CD14-positive monocyte (primary cell): ENCODE measurements at places on chromosomes 7 and 10.
A peak's percentile ranks its signal among the peaks of the same experiment; 100 is the strongest.

DNA sequence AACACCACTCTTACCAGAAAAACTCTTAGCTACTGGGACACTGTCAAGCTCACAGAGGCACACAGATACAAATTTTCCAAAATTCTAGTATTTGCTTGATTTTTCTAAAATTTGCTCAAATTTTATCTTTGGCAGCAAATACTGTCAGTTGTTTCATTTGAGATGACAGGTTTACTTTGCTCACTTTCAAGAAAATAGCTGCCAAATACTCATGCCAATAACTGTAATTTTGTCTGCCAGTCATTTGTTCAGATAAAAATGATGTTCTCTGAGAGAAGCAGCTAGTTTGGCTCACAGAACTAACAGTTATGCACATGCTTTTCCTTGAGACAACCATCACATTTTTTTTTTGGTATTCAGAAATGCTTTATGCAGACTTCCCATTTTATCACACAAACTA is 82.8 kb downstream of the LRRC18 start:
- DNase-seq, result no peak

GRCh38 chr7:52569151-52569550 is 466.3 kb upstream of the POM121L12 start:
- no peak for DNase-seq

- DNase-seq, result no peak
Measured at GRCh38 chr10:91062091-91062490, 141.2 kb upstream of the ANKRD1 start.

GRCh38 chr10:114206902-114207301 is 27.7 kb downstream of the TDRD1 start:
- no peak for DNase-seq

GRCh38 chr10:49508249-49508648 is 30.7 kb downstream of the ERCC6 start:
- no peak for DNase-seq

DNA sequence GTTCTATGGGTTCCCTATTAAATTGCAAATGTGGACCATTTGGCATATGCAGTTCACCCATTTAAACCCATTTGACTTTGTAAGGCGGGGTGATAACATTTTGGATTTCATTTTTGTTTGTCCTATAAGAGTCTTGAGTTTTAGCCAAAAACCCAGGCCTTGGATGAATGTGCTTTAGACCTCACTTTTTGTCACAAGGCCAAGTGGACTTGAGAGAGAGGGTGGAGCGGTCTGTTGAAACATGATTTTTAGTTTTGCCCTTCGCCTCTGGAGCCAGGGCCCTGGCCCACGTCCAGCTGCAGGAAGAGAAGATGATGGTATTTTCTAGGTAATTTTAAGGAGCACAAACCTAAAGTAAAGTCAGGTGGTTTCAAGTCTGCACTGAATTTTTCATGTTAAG is 260.1 kb downstream of the SLC25A13 start:
- no peak for DNase-seq

DNA sequence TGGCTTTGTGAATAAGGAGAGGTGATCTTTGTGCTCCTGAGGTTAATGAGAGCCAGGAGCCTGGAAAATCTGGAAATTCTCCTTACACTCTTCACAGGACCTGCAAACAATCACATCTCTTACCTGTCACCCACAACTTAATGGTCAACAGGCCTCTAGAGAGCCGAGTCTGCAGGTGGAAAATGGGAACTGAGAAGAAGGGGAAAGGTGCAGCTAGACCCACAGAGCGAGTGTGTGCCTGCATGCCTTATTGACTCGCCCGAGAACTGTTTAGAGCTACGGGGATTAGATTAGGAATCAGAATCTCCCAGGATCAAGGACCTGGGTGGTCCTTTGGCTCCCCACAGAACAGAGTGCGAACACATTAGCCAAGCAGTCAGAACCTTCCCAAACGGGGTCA is 329.6 kb downstream of the PTEN start:
- DNase-seq, result no peak

DNA sequence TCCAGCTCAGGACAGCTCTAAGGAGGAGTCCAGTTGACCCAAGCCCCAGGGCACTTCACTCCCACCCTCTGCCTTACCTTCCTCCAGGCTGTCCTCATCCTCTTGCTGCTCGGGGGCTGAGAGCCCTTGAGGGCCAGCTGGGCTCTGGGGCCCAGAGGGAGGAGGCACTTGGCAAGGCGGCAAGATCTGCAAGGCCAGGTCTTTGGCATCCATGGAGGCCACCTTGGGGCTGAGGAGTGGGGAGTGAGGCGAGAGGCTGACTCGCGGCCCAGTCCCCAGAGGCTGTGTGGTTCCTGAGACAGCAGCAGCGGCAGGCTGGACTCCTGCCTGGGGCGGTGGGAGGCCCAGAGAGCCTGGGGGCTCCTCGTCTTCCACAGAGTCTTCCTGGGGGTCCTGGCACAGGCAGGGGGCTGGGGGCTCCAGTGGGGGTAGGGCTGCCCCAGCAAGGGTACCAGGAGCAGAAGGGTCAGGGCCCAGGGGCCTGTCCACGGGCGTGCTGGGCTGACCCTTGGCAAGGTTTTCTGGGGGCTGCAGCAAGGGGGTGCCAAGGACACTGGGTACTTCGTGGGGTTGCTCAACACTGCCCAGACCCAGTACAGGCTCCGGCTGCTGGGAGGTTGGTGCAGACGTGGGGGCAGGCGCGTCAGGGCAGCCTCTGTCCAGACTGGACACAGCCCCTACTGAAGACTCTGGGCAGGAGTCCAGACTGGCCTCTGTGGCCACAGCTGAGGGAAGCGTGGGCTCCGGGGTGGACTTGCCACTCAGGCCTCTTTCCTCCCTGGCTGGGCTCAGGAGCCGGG is 6.5 kb downstream of the NACAD start:
- DNase-seq, result no peak

DNA sequence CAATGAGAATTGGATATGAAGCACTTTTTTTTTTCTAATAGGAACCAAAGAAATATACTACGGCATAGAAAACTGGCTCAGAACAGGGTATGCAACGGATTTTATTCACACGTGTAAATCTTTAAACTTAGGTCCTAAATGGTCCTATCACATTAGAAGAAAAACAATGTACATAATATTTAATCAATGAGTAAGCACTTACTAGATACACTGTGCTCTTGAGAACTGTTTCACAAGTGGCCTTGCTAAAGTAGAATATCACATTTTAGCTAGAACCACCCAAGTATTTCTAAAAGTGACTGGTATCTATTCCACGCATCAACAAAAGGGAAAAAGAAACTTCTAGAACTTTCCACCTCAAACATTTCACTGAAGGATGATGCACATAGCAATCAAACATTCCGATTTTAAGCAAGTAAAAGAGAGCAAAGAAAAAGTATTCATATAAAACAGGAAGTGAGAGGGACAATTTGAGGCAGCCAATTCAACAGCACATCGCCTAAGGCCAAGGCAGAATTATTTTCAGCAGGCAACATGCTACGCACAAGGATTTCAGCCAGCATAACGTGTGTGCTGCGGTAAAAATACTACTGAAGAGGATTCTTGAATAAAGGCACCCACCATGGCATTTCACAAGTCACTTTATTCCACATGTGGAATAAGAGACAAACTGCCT is 55.8 kb downstream of the PARD3 start:
- no peak for DNase-seq

DNA sequence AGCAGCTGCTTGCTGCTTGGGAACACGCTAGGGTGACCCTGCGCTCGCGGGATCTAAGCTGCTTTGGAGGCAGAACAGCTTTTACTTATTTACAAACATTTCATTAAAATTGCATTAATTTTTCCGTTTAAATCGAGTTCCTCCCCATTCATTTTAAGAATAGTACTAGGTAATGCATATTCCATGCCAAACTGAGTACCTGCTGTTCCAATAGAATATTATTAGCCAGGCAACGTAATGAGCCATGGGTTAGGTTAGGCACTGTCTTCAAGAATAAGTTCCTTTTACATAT is 860 bp downstream of the EXOC6 start:
- DNase-seq, result no peak

DNA sequence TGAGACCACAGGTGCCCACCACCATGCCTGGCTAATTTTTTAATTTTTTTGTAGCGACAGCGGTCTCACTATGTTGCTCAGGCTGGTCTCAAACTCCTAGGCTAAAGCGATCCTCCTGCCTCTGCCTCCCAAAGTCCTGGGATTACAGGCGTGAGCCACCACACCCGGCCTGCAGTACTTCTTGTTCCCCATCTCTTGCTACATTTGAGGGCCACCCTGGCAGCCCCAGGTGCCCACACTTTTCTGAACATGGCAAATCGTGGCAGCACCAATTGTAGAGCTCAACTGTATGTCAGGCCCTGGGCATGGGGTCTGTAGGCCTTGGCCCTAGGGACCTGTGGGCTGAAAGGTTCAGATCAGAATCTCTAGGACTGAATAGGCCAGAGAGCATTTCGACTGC is 25.1 kb upstream of the LIMK1 start:
- DNase-seq, result no peak

DNA sequence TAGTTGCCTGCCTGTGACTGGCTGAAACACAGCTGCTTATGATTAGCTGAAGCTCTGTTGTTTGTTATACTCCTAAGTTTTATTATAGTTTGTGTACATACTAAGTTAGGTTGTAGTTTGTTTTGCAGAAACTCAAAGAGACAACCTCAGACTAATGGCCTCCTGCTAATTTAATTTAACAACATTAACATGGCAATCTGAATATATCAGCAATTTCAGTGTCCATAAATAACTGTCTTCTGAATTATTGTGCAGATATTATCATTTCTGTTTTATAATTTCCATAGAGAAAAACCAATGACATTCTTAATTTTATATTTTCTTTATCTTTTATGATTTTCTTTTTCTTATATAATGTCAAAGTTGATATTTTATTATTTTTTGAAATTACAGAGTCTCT is 298.1 kb upstream of the PLXDC2 start:
- no peak for DNase-seq

- no peak for DNase-seq
Measured at GRCh38 chr7:90817151-90817550, 221.0 kb downstream of the CDK14 start.

DNA sequence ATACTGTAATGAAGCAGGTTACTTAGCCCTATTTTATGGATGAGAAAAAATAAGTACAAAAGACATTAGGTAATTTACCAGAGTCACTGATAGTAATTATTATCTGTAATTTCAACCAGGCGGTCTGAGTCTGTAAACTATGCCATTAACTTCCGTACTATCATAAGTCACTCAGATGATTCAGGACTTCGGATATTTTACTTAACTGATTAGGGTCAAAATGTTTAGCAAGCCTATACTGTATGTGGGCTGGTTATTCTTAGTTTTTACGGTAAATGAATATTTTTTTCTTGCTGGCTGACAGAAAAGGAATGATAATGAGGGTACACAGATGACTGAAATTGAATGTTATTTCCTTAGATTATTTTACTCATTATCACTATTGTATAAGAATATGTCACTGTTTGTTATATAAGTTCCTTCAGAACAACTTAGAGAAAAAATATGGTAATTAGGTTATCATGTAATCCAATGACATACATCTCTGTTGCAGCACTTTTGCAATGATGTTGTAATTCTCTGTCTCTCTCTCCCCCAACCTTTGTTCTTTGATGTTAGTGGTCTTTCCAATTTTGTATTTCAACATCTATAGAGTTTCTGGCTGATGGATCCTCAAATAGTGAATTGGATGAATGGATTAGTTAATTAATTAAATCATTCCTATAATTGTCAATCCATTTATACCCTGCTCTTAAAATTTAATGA is 165.6 kb downstream of the ZEB1 start:
- no peak for DNase-seq

DNA sequence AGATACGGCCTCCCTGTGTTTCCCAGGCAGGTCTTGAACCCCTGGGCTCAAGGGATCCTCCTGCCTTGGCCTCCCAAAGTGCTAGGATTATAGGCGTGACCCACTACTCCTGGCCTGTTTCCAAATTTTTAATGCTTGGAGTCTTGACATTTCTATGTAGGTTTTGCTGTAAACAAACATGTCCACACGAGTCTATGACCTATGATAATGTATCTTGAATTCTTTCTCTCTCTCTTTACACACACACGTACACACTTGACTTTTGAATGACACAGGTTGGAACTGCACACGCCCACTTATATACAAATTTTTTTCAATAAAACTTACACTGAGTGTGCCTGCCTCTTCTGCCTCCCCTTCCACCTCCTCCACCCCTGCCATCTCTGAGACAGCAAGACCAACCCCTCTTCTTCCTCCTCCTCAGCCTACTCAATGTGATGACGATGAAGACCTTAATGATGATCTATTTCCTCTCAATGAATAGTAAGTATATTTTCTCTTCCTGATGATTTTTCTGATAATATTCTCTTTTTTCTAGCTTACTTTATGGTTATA is 44.1 kb upstream of the LAMB1 start:
- no peak for DNase-seq

- DNase-seq, result no peak
Measured at GRCh38 chr10:3478153-3478552, 305.6 kb upstream of the PITRM1 start.

DNA sequence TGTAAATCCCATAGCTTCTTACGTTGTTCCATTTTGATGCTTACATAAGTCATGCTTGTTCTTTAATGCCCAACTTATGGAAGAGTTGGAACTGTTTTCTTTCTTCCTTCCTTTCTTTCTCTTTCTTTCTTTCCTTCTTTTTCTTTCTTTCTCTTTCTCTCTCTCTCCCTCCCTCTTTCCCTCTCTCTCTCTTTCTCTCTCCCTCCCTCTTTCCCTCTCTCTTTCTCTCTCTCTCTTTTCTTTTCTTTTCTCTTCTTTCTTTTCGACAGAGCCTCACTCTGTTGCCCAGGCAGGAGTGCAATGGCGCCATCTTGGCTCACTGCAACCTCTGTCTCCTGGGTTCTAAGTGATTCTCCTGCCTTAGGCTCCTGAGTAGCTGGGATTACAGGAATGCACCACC is 18.9 kb downstream of the FAM131B start:
- no peak for DNase-seq

GRCh38 chr10:71212318-71213126 is at the start of gene UNC5B:
UNC5B (plus strand) TSS chr10:71212570; CDS start chr10:71212986, 416 bp downstream.
- DNase-seq, result peak; percentile 59

DNA sequence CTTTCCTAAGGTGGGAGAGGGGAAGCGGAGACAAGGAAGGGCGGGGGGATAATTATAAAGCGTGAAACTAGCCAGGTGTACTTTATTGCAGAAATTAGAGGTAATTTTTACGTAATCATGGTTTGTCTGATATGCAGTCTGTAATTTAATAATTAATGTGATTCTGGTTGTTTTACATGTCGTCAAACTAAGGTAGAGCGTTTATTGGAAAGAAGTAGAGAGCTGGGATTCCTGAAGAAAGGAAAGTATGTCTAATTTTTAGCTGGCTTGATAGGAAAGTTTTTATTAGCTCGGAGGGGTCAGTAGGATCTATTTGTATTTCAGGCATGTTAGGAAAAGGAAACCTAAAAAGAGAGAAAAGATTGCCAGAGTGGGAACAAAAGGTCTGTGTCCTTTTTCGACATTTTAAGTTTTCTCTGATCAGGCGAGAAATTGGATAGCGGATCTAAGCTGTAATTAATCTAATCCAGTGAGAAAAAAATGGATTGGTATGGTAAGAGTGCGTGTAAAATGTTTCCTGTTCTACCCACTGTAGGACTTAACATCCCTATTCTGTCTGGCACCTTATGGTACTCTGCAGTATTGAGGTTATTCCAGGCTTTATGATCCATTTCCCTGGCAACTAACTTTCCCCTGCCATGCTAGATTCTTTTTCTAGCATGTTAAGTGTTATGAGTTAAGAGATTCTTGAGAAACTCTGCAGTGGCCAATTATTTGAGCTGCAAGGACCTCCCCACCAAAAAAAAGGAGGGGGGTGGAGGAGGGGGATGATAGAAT is 1.4 kb downstream of the CELF2 start:
- no peak for DNase-seq
